ENCODE measurements at places on chromosomes 5 and 9. TPM values are rescaled to one million over a fixed set of nuclear protein-coding genes. Genes with fewer than 3 reads are reported as not detected.

GRCh38 chr9:35406183-35406959 lies 83.5 kb upstream of the RUSC2 start:
- DNase-seq = no peak

DNA sequence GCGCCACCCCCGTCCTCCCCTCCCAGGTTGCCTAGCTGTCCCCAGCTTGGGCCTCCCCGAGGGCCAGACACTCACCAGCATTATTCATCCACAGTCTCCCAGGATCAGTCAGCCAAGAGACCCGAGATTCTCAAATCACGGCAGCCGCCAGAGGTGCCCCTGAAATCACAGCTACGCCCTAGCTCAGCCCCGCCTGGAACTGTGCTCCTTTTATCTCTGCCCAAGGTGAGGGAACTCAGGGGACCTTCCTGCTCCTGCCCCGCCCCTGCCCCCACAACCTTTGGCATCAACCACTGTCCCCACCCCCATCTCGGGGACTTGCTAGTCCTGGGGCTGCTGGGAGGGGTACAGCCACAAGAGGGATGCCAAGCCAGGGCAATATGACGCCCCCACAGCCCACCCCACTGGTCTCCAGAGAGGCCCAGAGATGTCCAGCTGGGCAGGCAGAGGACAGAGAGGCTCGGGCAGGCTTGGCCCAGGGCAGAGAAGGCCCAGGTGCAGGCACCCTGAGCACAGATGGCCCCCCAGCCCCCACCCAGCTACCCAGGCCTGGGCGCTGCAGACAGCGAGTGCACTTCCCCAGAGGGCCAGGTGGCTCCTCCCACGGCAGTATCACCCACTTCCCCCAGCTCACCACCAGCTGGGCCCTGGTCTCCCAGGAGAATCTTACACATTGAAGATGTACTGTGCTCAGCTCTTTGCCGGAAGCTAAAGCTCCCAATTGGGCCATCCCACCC lies at the start of gene FUT7:
TSS of gene FUT7 (minus strand) at position 185 of the 737 bp plus-strand sequence. CDS start at position 88, 97 bp downstream.
- DNase-seq = peak; percentile 86

DNA sequence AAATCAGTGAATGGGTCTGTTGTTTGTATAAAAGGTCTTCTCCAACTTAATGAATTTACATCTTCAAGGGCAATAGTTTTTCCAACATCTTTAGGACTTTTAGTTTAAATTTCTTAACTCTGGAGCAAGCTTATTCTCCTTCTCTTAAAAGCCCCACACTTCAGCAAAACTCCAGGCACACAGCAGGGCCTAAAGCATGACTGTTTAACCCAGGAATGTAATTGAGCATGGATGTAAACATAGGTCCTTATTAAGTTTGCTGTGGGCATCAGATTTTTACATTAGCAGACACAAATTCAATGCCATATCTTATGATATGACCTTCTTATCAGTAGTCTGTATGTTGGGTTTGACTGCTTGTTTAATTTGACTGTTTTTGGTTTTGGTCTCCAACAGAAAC lies 78.9 kb downstream of the ABCA1 start:
- no peak for DNase-seq

DNA sequence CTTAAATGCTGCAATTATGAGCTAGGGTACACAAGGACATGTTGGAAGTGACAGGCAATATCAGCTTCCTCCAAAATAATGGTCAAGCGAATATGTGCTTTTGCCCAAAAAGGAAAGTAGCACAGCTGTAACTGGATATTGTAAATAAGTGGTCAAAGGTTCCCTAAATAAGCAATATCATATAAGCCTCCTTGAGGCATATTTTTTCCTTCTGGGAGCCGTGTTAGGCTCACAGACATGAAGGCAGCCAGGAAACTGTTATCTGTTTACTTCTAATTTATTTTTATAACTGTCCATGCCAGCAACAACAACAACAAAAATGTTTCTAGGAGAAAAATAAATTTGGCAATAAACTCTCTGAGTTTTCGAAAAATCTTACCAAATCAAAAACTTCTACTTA lies 648.3 kb downstream of the PDE4D start:
- DNase-seq = no peak

- DNase-seq = no peak
Measured at GRCh38 chr5:155773680-155774079, 553.3 kb upstream of the SGCD start.

Gene CRB2
- total RNA-seq = not detected

- DNase-seq = no peak
Measured at GRCh38 chr9:26131886-26132285, 453.6 kb upstream of the TUSC1 start.

Gene EGFLAM
- 6.3 TPM for total RNA-seq

GRCh38 chr9:90891308-90892040 lies 89.9 kb downstream of the SYK start:
- no peak for DNase-seq

Gene NIPSNAP3A
- 27.1 TPM for total RNA-seq

DNA sequence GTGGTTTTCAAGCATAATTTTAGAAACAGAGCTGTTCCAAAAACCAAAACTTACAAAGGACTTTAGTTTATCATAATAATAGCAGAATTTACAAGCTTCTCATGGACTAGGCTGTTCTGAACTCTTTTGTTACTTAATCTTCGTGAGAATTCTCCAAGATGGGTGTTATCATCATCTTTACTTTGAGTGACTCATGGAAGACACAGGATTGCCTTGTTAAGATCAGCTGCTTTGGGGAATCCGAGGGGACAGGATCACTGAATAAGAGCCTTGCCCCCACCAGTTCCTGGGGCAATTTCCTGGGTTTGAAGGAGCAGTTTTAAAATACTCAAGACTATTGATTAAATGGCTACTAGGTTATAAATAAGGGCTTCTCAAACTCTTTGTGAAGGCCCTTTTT lies 80.5 kb downstream of the CFAP90 start:
- DNase-seq = no peak

- DNase-seq = no peak
Measured at GRCh38 chr5:1018596-1018995, 10.0 kb downstream of the NKD2 start.

Gene AGXT2
- not detected for total RNA-seq

- no peak for DNase-seq
Measured at GRCh38 chr5:96957254-96958049, 21.6 kb downstream of the LNPEP start.
